ENCODE measurements at places on chromosomes 6 and 20.

DNA sequence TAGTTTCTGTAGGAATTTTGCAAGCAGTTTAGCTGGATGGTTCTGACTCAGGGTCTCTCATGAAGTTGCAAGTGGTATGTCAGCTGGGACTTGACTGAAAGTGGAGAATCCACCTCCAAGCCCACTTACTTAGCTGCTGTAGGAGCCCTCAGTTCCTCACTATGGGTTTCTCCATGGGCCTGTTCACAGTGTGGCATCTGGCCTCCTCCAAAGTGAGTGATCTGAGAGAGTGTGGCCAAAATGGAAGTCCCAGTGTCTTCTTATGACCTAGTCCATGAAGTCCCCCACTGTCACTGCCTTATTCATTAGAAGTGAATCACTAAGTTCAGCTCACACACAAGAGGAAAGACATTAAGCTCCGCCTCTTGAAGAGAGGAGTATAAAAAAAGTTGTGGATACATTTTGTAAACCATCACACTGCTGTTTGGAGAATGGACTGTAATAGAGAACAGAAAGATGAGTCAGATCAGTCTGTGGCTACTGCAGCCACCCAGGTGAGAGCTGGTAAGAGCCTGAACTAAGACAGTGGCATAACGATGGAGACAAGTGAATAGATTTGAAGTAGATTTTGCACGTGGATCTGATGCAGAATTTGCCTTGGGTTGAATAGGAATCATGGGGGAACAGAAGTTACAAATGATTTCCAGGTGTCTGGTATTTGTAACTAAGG lies 4.9 kb upstream of the NELFCD start:
- DNase-seq = peak; percentile 18

- DNase-seq = no peak
Measured at GRCh38 chr6:46849361-46849690, 56.1 kb downstream of the MEP1A start.

- DNase-seq = no peak
Measured at GRCh38 chr6:31122791-31123706, 2.8 kb upstream of the CDSN start.

GRCh38 chr6:45420909-45421708 lies 43.4 kb upstream of the SUPT3H start:
- DNase-seq = no peak

- peak; percentile 13 for DNase-seq
Measured at GRCh38 chr6:115885636-115886366, 174.9 kb downstream of the FRK start.

DNA sequence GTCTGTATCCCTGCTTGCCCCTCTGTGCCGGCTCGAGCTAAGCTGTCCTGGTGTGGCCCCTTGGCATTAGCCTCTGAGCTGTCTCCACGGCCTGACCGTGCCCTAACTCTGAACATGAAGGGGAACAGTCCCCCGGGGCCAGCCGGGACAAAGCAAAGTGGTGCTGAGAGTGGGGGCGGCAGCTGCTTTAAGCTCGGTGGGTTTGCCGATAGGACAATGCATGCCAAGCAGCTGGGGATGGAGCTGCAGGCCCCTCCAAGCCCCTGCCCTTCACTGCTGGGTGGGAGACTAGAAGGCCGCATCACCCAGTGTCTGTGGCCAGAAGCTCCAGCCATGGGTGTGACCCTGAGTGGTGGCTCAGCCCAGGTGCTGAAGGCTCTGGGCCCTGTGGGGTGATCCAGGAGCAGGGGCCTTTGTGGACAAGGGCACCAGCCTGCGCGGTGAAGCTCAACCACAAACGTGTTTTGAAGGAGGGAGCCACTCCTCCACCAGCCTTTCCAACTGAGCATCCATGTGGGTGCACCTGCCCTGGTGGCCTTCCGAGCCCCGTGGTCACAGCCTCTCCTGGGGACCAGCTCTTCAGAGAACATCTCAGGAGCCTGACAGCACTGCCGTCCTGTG lies 242.5 kb downstream of the ERMARD start:
- DNase-seq = no peak

Data from GM13977 (cell line).